ENCODE measurements at places on chromosomes 7 and 10.

- DNase-seq = no peak
Measured at GRCh38 chr7:47248797-47249196, 333.1 kb downstream of the TNS3 start.

GRCh38 chr10:58016614-58017013 lies 251.1 kb downstream of the IPMK start:
- no peak for DNase-seq

- no peak for DNase-seq
Measured at GRCh38 chr10:69413221-69413865, 3.4 kb downstream of the TACR2 start.

DNA sequence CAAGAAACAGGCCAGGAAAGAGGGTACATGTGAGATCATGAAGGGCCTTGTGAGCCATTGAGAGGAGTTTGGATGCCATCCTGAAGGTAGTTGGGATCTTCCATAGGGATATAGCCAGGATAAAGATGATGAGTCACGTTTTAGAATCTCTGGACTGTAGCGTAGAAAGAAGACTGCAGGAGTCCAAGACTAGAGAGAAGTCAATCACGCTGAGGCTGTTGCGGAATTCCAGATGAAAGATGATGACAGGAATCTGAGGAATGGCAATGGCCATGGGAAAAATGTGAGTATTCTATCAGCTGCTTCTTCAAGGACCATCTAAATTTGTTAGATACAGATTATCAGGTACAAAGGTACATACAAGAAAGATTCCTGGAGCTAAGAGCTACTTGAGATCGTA lies 711.3 kb downstream of the GRM8 start:
- DNase-seq = no peak

- no peak for DNase-seq
Measured at GRCh38 chr10:13717936-13718772, 131.4 kb downstream of the PRPF18 start.

DNA sequence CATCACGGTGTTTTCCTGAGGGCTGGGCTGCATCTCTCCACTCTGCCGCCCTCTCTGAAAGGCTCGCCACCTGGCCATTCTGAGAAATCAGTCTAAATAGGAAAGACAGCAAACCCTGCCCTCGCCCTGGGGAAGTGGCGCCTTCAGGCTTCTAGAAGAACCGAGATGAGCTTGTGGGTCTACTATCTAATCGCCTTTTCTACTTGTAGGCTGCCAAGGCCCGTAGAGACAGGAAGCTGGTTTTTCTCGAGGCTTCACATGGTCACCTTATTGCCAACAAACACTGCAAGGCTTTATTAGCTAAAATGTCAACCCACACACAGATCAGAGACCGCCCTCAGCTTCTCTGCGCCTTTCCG lies 21.4 kb downstream of the LAT2 start:
- DNase-seq = no peak
